ENCODE measurements at places on chromosomes 2 and 18.

GRCh38 chr18:30192216-30192615 lies 850.3 kb downstream of the DSC3 start:
- H3K36me3 ChIP-seq, result no peaks in the 10 kb centered on the region
- H3K27me3 ChIP-seq, result no peaks in the 10 kb centered on the region
- no peak for DNase-seq
- no peaks in the 10 kb centered on the region for H3K4me1 ChIP-seq

GRCh38 chr18:11502368-11502767 lies 107.0 kb upstream of the SLC35G4 start:
- H3K36me3 ChIP-seq, result no peaks in the 10 kb centered on the region
- no peak overlapping the region for H3K4me3 ChIP-seq
- no peaks in the 10 kb centered on the region for H3K4me1 ChIP-seq
- H3K27ac ChIP-seq, result no peak overlapping the region

DNA sequence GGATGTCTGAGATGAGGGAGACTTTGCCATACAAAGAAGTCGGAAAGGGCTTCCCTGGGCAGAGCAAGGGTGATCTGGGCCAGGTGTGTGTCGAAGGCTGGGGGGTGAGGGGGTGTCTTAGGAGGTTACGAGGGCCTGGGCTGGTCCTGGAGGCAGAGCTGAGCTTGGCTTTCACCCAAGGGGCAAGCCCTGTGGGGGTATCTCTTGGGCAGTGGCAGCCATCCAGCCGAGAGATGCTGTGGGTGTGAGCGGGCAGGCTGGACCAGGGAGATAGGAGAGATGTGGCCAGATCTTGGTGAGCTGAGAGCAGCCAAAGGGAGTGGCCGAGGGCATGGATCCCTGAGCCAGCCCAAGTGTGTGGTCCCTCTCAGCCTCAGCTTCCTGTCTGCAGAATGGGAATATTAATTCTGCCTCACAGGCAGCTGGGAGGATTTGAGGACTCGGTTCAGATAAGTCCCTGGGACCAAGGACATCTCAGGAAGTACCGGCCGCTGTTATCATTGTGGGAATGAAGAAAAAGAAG lies 33.0 kb downstream of the MAL start:
- peaks cover 8% of the 10 kb centered on the region for H3K27me3 ChIP-seq
- H3K27ac ChIP-seq, result no peak overlapping the region
- H3K4me3 ChIP-seq, result no peak overlapping the region
- no peaks in the 10 kb centered on the region for H3K4me1 ChIP-seq
- H3K36me3 ChIP-seq, result no peaks in the 10 kb centered on the region
- DNase-seq, result no peak

DNA sequence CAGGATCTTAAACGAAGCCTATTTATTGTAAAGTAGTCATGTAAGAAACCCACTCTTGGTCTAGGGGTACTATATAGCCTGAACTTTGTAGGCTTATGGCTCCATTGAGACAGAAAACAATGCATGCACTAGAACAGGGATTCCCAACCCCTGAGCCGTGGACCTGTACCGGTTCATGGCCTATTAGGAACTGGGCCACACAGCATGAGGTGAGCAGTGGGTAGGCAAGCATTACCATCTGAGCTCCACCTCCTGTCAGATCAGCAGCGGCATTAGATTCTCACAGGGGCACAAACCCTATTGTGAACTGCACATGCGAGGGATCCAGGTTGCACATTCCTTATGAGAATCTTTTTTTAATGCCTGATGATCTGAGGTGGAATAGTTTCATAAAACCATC lies 59.2 kb downstream of the ROCK1 start:
- peaks cover 30% of the 10 kb centered on the region for H3K4me1 ChIP-seq
- H3K27me3 ChIP-seq, result no peaks in the 10 kb centered on the region
- no peak for DNase-seq
- H3K36me3 ChIP-seq, result no peaks in the 10 kb centered on the region

DNA sequence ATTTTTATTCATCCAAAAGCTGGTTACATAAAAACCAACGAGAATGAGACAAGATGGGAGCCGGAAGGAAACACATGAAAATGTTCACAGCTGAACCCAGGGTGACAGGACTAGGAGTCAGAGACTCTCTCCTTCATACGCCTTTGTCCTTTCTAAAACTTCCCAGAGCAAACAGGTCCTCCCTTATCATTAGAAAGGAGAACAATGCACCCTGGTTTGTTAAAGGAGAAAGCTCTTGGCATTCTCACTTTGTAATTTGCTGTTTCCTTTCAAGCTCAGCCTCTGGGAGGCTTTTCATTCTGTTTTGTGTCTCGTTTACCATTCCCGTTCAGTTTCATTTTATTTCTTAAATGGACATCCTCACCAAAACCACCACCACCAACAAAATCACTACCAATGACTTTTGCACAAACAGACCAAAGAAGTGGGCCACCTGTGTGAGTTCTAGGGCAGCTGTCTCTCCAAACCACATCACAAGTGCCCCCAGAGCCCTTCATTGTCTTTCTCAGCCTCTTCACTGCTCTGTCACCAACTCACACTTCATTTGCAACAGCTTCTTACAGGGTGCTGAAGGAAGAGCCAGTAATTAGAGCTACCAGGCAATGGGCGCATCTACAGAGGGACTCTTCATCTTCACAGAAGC lies 105.3 kb downstream of the HDAC4 start:
- no peaks in the 10 kb centered on the region for H3K36me3 ChIP-seq
- H3K4me1 ChIP-seq, result peaks cover 89% of the 10 kb centered on the region
- DNase-seq, result no peak
- peak overlapping the region; percentile 12 for H3K27ac ChIP-seq
- H3K27me3 ChIP-seq, result no peaks in the 10 kb centered on the region
